Fibroblast of upper back skin (primary cell): ENCODE measurements at places on chromosomes 6 and 20.

DNA sequence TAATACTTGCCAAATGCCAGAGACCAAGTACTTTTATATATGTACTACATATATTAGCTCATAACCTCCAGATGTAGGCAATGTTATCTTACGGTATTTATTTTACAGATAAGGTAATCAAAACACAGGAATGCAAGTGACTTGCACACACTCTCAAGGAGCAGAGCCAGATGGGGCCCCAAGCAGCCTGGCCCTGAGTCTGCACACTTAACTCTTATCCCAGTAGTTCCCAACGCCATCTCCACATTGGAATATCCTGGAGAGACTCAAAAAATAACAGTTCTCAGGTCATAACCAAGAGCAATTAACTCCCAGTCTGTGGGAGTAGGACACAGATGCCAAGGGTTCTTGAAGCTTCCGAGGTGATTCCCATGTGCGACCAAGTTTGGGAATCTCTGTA lies 398.7 kb downstream of the PHF3 start:
- DNase-seq: no peak

- DNase-seq: peak; percentile 17
These were observed 207.0 kb downstream of the CDC5L start for GRCh38 chr6:44594481-44594880.

GRCh38 chr20:25065625-25066338 lies 7.8 kb upstream of the ACSS1 start:
- peak; percentile 49 for DNase-seq

DNA sequence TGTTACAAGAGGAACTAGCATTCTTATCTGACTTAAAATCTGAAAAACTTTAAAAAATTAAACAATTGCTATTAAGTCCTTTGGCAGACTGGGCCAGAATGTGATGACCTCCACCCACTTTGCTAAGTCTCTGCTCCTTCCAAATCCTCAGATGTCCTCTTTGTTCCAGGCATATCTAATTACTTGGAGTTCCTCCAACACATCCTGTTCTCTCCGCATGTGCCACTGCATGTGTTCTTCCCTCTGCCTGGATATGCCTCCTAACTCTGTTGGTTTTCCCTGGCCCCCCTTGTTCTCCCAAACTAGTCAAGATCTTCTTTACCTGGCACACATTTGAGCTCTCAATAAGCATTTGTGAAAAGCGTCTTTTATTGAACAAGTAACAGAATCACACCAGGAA lies 23.1 kb downstream of the ELOVL2 start:
- DNase-seq: no peak

GRCh38 chr20:35014537-35014936 lies 58.9 kb downstream of the MYH7B start:
- DNase-seq: no peak

DNA sequence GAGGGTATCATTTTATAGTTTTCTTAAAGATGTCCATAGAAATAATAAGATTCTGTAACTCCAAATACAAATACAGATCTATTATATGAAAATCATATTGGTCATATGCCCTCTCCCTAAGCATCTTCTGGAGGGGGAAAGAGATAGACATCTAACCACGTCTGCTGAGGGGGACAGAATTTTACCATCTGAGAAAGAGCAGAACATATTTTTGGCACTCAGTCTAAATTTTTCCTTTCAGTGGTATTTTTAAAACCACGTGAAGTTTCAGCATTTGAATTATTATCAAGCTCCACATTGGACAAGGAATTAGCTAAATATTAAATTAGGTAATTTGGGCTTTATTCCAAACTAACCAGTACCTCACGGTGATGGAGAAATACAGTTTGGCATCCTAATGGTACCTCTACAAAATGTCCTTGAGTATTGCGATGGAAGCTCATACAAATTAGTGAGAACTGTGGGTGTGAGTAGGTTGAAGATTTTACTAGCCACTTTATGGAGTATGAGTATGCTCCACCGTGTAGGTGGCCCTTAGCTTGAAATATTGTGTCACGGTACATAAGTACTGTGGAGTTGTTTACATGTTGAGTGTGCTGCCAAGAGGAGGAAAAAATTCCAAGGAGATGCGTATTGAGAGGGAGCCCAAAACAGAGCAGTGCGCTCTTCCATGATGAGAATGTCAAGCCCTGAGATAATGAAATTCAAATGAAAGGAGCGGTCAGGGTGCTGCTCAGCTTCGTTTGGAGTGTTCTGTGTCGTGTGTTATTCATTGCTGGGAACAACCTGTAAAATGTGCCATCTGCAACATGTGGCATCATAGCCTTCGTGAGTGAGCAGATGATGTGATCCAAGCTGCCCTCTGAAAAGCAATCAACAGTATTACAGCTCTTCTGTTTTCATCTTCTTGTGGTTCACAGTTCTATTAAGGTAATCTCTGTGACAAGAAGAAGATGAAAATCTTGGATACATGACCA lies 48.4 kb upstream of the PHACTR2 start:
- no peak for DNase-seq

GRCh38 chr20:64038565-64039292 lies 2.7 kb downstream of the C20orf204 start:
- peak; percentile 36 for DNase-seq
